NCI-H1105 treated with DMSO at 0.1 percent for 48 hours (cell line): ENCODE measurements at places on chromosomes 1 and 21.

DNA sequence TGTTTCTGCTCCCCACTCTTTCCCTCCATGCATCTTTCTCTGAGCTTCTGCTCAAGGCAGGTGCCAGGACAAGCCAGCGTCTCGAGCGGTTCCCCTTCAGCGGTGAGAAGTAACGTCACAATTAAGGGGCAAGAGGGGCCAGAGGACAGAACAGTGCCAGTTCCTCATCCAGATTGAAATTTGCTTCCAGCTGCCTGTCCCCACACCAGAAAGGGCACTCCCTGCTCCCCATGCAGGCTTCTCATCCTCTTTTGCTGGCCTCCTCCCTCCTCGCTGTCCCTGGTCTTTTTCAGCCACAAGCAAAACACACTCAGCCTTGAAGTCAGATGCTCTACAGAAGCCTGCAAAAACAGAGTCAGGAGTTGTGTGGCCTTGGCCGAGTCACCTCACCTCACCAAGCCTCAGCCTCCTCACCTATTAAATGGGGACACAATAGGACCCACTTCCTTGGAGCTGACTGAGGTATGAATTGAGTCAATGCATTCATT, 35.0 kb upstream of the ECE1 start:
- no peak for DNase-seq

- DNase-seq = no peak
These were observed 3.8 kb downstream of the NCSTN start for GRCh38 chr1:160346958-160347357.

DNA sequence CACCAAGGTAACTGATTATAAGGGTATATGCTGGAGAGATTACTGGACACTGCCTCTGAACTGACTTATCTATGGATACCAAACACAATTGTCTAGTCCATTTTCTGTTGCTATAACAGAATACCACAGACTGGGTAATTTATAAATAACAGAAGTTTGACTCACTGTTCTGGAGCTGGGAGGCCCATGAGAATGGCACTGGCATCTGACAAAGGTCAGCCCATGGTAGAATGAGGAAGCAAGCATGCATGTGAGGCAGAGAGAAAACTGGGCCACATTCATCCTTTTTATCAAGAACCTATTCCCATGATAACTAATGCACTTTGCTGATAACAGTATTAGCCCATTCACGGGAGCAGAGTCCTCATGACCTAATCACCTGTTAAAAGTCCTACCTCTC, 37.4 kb downstream of the FCER1A start:
- no peak for DNase-seq

DNA sequence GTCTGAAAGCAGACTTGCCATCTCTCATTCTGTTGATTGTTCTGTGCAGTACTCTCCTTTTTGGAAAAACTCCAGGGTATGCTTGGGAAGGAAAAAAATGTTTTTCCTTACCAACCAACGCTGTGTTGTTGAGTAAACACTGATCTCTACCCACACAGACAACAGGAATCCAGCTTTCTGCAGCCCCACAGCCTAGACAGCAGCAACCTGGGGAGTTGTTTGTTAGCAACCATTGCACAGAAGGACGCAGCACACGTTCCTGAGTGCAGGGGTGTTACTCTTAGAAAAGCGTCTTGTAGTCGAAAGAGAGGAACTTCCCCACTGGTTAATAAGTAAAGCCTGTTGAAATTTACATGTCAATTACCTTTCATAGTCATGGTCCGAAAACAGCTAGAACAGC, 56.6 kb downstream of the SMYD2 start:
- no peak for DNase-seq

- DNase-seq = no peak
These were observed 28.6 kb upstream of the MX1 start for GRCh38 chr21:41397471-41397891.

DNA sequence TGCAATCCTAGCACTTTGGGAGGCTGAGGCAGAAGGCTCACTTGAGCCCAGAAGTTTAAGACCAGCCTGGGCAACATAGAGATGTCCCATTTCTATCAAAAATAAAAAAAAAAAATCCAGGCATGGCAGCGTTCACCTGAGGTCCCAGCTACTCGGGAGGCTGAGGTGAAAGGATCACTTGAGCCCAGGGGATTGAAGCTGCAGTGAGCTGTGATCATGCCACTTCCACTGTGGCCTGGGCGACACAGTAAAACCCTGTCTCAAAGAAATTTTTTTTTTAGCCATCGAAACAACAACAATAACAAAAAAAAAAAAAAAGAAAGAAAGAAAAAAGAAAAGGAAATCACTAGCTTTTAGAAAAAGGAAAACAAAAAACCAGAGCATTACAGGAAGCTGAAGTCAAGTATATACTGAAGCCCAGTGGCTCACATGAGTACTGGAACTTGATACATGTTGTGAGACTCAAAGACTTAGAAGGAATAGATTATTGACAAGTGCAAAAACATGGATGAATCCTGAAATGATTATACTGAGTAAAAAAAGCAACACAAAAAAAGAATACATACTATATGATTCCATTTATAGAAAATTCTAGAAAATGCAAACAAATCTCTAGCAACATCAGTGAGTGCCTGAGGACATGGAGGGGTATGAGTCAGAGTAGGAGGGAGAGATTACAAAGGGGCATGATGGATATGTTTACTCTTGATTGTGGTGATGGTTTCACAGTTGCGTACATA, 6.1 kb upstream of the RABGAP1L start:
- no peak for DNase-seq

GRCh38 chr1:161088587-161089110, 709 bp downstream of the NECTIN4 start:
- DNase-seq = no peak

GRCh38 chr21:34129901-34130715, 56.7 kb downstream of the MRPS6 start:
- DNase-seq = no peak

GRCh38 chr1:65196926-65197325, 48.9 kb downstream of the AK4 start:
- DNase-seq = no peak

- DNase-seq = no peak
These were observed 206.8 kb downstream of the ZNF326 start for GRCh38 chr1:90201467-90202358.

GRCh38 chr21:42463861-42464515, 32.0 kb downstream of the RSPH1 start:
- DNase-seq = no peak

GRCh38 chr1:2606881-2607621, 20.5 kb downstream of the PRXL2B start:
- no peak for DNase-seq

DNA sequence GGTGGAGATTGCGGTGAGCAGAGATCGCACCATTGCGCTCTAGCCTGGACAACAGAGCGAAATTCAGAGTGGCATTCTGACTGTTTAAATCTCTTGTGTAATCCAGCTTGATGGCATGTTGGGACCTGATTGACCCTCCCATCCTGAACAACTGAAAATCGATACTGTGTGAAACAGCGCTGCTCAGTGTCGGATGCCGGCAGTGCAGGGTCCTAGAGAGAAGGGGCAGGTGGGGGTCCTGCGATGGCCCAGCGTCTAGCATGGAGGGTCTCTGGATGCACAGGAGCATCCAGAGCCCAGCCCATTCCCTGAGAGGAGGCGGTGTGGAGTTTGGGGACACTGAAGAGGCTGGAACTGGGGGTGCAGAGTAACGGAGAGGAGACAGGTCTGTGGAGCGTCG, 15.8 kb downstream of the AGT start:
- no peak for DNase-seq

- DNase-seq = no peak
These were observed 668 bp upstream of the PADI4 start for GRCh38 chr1:17307329-17307728.

DNA sequence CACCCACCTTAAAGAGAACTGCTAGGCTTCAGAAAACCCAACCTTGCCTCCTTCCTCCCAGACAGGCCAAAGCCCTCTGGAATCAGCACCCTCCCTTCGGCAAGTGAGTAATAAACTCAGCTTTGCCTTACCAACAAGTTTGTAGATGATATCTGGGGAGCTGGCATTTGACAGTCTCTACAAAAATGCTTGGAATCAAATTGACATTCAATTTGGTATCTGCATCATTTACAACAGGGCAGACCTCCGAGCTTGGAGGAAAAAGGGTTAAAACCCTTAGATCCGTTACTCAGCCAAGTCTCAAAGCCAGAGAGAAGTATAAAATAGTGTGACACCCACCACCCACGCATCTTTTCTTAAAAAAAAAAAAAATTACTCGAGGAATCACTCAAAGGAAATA, 149.3 kb upstream of the EDN2 start:
- no peak for DNase-seq

DNA sequence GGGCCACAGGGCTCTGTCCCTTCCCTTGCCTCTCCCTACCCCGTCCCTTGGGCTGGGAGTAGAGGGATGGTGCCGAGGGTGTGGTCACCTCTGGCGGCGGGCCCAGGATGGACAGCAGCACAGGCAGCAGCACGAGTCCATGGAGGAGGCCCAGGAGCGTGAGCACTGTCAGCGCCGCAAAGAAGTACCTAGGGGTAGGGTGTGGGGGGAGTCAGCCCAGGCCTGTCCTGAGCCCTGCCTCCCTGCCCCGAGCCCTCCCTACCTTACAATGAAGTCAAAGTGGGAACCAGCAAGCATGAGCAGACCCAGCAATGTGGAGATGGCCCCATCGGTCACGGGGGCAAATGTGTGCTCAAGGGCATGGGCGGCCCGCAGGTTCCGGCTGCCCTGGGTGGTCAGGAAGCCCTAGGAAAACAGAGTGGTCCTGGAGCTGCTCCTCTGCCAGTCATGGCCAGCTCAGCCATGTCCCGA, 14.7 kb downstream of the BTBD19 start:
- DNase-seq = no peak
